Motor neuron (in vitro differentiated cells): ENCODE measurements at places on chromosomes 13 and 19.
A peak's percentile ranks its signal among the peaks of the same experiment; 100 is the strongest.

DNA sequence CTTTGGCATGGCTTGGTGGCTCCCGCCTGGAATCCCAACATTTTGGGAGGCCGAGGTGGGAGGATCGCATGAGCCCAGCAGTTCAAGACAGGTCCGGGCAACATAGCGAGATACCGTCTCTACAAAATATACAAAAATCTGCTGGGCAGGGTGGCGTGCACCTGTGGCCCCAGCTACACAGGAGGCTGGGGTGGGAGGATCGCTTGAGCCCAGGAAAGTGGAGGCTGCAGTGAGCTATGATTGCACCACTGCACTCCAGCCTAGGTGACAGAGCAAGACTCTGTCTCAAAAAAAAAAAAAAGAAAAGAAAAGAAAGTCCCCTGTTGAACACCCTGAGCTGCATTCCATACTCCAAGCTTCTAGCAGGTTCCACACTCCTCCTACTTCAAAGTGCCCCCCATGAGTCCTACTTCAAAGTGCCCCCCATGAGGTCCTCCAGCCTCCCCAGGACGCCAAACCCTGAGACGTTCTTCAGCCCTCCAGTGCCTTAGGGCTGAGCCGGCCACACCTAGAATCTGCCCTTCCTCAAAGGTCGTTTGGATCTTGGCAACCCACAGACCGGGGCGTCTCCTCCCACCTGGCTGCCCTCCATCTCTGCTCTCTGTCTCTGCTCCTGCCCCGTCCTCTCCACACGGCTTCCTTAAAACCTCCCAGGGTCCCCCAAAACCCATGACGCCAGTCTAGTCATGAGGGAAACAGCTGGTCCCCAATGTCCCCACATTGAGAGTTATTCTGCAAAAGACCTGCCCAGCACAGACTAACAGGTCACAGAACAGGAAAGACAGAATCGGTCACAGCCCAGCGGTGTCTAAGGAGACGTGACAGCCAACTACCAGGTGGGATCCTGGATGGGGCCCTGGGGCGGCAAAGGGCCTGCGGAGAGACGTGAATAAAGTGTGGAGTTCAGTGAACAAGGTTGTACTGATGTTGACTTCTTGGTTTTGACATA is 4.8 kb downstream of the TJP3 start:
- peak; percentile 72 for ATAC-seq

DNA sequence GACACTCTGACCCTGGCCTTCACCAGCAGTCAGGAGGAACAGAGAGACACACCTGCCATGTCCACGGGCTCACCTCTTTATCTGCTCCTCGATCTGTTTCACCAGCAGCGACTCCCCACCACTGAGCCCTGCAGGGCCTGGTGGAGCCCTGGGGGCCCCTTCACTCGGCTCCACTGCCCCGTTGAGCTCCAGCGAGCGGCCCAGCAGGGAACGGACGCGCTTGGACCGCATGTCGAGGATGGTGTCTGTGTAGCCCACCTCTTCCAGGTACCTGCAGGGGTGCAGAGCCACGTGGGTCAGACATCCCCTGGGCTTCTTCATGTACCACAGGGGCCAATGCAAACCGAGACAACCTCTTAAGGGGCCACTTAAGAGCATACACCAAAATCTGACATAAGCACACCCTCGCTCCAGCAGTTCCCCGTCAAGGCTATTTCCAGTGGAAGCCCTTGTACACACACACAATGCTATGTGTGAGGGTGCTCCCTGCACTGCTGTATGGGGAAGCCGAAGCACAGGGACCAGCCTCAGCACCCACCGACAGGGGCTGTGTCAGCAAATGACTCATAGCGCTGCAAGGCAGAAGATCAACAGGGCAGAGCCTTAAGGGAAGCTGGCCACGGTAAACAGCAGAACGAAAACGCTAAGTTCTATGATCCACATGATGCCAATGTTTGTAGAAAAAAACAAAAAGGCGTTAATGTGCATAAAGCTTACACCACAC is 12.7 kb upstream of the FKRP start:
- ATAC-seq: no peak

GRCh38 chr13:67076378-67076777 is 153.8 kb downstream of the PCDH9 start:
- ATAC-seq: no peak

- no peak for ATAC-seq
Measured at GRCh38 chr13:105452895-105453294, 1082.6 kb downstream of the EFNB2 start.

DNA sequence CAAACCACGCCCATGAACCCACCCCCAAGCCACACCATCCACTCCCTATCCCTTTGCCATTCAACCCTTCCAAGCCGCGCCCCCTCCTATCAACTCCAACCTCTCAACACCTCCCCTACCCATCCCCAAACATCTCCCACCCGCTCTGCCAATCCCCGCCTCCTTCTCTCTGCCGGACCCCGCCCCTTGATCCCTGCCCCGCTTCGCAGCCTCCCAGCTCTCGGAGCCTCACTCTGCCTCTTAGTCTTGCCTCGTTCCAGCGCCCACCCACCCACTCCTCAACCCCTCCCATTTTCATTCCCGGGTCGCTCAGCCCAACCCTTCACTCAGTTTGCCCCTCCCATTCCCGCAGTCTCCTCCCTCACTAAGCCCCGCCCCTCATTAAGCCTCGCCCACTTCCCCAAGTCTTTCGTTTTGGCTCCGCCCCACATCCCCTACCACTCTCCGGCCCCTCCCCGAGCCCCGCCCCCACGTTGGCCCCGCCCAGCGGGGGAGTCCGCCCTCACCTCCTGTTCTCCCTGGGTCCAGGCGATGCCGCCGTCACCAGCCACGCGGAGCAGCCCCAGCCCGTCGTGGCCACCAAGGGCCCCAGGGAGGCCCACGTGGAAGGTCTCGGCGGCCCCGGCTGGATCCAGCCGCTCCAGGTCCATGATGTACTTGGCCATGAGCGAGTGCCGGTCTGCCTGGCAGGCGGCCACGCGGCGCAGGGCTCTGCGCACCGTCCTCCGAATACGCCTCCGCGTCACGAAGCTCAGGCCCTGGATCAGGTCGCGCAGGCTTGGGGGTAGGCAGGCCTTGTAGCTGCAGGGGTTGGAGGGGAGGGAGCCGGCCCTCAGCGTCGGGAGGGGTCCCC is 5.7 kb downstream of the JAK3 start:
- ATAC-seq: peak; percentile 69

- ATAC-seq: no peak
Measured at GRCh38 chr13:103443604-103444003, 377.4 kb upstream of the SLC10A2 start.

DNA sequence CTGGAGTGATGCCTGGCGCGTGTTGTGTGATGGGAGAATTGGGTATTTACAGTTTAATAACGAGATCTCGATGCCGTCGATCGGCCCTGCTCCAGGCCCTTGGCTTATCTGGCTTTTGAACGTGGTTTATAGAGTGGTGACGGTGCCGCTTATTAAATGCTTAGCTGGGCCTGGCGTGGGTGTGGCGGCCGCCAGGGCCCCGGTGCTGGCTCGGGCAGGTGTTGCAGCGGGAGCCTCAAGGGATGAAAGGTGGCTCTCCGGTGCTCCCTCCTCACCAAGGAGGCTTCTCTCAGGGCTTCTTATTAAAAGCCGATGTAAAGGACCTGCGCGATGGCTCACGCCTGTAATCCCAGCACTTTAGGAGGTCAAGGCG is 173.8 kb downstream of the KDM4B start:
- ATAC-seq: no peak

DNA sequence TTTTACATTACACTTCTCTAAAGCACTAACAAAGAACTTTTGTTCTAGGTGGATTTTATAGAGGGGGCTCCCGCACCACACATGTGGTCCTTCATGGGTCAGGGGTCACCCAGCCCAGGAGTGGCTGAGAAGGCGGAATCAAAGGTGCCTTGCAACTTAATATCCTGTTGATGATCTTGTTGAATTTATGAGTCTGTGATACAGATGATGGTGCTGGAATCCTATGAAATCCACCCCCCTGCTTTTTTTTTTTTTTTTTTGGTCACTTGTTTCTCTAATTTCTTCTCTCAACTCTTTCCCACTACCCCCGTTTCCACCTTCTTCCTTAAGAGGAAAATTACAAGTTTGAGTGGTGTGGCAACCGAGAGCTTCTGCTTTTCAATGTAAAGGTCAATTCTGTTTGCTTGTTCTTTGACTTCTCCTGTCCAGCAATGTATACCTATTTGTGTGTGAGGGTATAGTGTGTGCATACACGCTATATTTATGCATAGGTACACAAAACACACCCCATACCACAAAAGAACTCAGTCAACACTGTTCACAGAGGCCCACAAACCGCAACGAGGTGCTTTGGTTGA is 4.2 kb upstream of the ZIC2 start:
- no peak for ATAC-seq

DNA sequence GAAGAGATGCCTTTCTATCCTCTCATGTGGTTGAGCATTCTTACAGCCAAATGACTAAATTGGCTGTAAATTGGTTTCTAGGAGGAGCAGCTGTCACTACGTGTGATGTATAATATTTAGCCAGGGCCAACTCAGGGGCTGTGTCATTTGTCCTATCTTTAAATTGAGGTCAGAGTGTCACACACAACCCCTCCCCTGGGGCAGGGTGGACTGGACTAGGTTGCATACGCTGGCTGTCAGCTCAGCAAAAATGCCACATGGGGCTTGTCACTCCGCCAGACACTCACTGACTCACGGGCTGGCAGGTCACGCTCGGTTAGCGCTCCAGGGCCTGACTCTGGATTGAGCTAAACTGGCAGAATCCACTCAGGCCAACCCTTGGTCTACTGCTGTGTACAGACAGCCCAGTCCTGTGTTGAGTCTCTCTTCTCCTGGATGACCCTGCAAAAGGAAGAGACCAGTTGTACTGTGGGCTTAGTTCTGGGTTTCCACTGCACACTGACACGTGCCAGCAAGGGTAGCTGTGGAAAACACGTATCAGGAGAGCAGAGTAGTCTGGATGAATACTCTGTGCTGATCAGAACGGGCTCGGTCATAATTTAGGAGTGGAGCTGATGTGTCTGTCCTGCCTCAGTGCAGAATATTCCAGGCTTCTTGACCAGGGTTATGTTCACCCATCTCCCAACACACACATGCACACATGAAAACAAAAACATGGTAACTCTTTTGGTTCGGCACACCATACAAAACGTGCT is 29.1 kb downstream of the SHISA2 start:
- ATAC-seq: peak; percentile 90

DNA sequence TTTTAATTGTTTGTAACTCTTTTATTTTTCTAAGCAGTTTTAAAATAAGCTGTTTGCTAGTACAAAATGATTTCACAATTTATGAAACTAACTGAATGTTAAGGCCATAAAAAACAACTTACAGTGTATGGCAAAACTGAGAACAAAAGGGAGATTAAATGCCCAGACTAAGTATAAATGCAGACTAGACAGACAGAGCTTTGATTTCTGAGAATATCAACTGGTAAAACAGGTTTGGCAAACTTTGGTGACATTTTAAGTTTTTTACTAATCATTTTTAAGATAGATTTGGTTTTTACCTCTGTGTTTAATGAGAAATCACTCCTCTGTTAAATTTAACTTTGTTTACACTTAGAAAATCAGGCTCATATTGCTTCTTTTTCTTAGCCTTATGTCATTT is 127.5 kb upstream of the KLF5 start:
- ATAC-seq: no peak

GRCh38 chr13:30857018-30857417 is 49.1 kb upstream of the MEDAG start:
- no peak for ATAC-seq

- ATAC-seq: peak; percentile 28
Measured at GRCh38 chr13:29753618-29754472, 96.6 kb downstream of the UBL3 start.

GRCh38 chr19:2524840-2525723 is 49.2 kb downstream of the GADD45B start:
- peak; percentile 87 for ATAC-seq

DNA sequence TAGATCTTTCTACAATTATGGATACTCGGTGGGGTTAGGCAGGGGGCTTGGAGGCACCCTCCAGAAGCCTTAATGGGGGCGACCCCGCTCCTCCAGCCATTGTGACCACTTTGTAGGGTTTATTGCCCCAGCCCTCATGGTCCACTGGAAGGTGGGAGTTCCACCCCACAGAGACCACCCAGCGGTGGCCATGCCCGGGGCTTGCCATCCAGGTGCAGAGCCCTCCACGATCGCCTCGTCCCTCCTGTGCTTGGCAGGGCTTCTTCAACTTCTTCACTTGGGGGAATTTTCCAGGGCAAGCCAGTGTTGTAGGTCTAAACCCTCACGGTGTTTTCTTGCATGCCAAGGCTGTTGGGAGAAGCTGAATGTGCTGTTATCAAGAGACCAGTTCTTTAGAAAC is 16.1 kb downstream of the ZNF536 start:
- ATAC-seq: no peak

DNA sequence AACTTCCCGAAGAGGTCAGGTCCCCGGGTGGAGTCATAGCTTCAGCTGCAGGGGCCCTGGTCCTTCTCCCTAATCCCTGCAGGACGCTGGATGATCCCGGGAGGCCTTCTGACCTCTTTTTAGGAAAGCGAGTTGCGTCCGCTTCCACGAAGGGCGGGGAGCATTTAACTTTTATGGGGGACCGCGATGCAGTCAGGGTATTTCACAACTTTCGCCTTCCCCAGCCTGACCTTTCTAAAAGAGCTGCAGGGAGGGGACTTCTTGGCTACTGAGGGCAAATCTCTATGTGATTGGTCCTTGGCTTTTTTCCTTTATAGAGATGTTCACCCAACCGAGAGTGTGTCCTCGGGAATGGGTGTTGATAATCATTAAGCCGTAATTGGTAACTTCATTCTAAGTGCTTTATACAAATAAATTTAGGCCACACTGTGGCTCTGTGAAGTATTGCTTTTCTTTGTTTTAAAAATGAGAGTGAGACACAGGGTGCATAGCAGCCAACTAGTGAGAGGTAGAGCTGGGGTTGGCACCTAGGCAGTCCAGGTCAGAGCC is 778 bp downstream of the ZNF230 start:
- peak; percentile 12 for ATAC-seq
